ENCODE measurements at places on chromosomes 16 and 17.

DNA sequence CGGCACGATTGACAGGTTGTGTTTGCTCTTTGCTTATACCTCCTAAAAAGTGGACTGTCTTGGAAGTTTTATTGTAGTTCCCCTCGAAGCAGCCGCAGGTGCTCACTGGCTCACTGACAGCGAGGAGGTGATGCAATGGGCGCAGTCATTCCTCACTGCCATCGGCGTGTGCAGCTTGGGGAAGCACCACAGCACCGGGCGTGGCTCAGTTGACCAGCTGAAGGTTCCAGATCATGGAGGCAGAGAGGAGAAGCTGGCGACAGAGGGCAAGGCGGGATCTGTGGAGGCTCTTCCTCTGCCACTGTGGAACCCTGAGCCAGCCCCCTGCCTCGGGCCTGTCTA, 72.1 kb upstream of the TNRC6C start:
- DNase-seq, result no peak

GRCh38 chr16:23689442-23690187, 10.9 kb downstream of the PLK1 start:
- DNase-seq, result no peak

- DNase-seq, result no peak
These were observed 213.4 kb downstream of the CBLN1 start for GRCh38 chr16:49068224-49068623.

- no peak for DNase-seq
These were observed 13.6 kb upstream of the FAM20A start for GRCh38 chr17:68614718-68615117.

- no peak for DNase-seq
These were observed 43.6 kb downstream of the TOM1L2 start for GRCh38 chr17:17928398-17929287.

DNA sequence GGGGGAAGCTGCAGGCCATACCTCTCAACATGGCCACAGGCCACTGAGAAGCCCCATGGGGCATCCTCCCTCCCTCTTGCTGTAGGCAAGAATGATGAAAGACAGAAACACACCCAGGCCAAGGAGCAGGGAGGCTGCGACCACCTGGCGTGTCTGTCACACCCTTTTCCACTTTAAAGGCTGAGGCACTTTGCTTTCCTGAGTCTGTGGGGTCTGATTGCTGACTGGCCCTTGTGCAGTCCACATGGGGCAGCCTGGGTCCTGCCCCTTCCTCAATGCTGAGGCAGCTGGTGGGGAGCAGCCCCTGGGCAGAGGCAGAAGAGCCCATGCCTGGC, 8.7 kb downstream of the TMEM204 start:
- no peak for DNase-seq

- DNase-seq, result no peak
These were observed 48.4 kb downstream of the BMERB1 start for GRCh38 chr16:15482748-15483298.

GRCh38 chr16:7614021-7614795, 281.6 kb downstream of the RBFOX1 start:
- no peak for DNase-seq

- no peak for DNase-seq
These were observed 910 bp downstream of the ITGAL start for GRCh38 chr16:30473231-30474073.

- no peak for DNase-seq
These were observed 6.8 kb upstream of the SULT1A1 start for GRCh38 chr16:28616636-28617035.

DNA sequence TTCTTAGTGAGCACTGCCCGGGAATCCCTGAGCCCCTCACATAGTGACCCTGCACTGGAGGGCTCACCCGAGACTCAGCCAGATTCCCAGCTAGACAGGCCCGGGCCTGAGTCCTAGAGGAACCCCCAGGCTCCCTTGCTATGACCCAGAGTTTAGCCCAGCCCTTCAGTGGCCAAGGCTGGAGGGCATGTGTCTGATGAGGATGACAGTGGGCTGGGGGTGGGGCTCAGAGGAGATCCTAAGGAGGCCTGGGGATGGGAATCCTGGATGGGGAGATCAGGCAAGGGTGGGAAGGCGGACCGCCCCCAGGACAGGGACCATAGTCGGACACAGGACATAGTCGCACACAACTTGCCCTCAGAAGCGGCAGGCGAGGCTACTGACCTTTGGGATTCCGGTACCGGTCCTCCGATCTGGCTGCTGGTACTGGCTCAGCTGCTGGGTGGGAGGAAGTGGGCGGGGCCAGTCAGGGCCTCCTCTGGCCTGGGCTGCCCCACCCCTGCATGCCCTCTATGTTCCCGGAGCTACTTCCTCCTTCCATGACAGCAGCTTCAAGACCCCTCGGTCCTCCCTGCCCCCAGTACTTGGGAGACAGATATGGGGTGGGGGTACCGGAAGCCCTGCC, 1.1 kb downstream of the CD79B start:
- DNase-seq, result no peak

- DNase-seq, result no peak
These were observed 2.3 kb upstream of the MT2A start for GRCh38 chr16:56606071-56606475.

GRCh38 chr17:61421460-61421859, 21.8 kb downstream of the TBX2 start:
- DNase-seq, result no peak

DNA sequence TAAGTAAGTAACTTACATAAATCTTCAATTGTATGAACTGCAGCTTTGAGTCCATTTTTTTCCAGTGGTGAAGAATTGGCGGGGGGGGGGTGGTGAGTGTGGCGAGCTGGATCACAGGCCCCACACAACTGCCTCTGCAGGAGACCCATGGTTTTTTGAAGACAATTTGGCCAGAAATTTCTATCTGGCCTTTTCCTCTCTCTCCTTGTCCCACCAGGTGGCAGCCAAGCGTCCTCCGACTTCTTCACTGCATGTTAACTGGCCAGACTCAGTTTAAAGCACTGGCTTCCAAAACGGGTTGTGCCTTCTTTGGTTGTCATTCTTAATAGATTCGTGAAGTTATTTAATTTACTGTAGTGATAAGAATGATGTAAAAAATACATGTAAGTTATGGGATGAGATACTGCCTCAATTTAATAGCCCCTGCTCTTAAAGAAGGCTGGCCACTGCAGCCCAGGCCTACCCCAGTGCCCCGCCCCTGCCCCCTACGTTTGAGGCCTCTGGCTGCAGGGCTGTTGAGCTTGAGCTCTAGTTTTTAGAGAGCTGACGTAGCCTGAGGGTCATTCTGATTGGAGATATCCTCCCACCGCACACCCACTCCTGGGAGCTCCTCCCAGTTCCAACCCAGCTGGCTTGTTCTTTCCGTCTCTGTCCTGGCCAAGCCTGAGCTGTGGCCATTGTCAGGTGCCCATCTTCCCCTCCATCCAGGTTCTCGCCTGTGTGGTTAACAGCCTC, 36.4 kb downstream of the AKAP1 start:
- peak; percentile 40 for DNase-seq

DNA sequence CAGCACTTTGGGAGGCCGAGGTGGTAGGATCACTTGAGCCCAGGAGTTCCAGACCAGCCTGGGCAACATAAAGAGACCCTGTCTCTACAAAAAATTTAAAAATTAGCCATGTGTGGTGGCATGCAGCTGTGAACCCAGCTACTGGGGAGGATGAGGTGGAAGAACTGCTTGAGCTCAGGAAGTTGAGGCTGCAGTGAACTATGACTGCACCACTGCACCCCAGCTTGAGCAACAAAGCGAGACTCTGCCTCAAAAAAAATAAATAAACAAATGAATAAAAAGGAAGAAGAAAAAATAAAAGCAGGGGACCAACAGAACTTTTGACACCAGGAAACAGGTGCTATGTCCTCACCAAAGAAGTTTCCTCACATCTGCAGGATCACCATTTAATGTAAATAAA, 14.2 kb downstream of the TERF2 start:
- DNase-seq, result no peak

- no peak for DNase-seq
These were observed 103.9 kb downstream of the GNAO1 start for GRCh38 chr16:56295059-56295665.

DNA sequence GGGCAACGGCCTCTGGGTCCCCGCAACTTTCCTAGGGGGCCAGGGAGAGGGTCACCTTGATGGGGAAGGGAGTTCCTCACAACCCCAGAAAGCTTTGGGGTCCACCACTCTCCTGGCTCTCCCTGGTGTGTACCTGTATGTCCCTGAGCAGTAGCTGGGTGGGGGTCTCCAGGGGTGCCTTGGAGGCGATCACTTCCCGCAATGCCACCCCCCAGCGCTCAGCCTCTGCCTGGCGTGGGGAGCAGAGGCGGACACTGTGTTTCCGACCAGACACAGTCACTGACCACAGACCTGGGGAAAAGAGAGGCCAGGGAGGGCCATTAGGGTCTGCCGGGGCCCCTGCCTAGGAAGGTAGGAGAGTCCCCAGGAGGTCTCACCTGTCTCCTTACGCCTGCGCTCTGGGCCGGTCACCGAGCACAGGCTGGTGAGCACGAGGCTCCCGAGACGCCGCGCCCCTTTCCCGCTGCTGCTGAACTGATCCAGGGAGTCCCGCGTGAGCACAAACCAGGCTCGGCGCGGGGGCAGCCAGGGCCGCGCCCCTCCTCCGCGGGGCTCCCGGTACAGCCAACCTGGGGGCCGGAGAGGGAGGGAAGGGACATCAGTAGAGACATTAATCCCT, 3.4 kb downstream of the PLEKHH3 start:
- no peak for DNase-seq

DNA sequence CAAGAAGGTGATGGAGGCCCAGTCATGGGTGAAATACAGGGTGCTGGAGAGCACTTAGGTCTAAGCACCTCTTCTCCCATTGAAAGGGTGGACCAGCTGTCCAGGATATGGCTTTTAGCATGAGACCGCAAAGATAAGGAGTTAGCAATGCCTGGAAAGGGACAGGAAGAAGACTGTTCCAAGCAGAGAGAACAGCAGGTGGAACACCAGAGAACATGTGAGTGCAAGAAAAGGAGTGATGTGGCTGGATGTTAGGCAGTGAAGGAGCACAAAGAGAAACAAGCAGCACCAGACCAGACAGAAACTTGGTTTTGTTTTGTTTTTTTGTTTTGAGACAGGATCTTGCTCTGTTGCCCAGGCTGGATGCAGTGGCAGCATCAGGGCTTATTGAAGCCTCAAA, 45.4 kb upstream of the CCL1 start:
- no peak for DNase-seq

- no peak for DNase-seq
These were observed 1.6 kb downstream of the HSD11B2 start for GRCh38 chr16:67432506-67432890.

DNA sequence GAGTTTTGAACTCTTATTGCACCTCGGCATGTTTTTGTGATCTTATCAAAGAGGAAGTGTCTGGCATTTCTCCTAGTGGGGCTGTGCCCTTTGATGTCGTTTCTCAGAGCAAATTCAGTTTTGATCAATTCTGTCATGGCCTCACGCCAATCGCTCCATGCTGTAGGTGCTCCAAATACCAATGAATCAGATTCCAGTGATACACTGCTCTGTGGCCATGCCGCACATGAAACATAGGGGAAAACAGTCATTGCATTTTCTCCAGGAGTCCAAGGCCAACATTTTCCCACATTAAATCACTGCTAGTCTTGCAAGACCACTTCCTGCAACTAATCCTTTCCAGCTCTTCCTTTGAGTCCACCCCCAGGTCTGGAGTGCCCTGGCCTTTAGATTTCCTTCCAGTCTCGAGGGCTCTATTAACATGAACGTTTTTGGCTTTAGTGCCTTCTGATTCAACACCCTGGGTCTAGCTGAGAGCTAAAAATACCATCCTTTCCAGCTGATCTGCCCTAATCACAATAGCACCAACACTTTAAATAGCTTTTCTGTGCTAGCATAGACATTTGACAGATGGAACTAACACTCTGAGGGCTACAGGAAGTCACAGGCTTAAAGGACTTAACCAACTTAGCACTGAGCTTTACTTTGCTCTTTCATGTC, 18.2 kb upstream of the RASL10B start:
- DNase-seq, result no peak

DNA sequence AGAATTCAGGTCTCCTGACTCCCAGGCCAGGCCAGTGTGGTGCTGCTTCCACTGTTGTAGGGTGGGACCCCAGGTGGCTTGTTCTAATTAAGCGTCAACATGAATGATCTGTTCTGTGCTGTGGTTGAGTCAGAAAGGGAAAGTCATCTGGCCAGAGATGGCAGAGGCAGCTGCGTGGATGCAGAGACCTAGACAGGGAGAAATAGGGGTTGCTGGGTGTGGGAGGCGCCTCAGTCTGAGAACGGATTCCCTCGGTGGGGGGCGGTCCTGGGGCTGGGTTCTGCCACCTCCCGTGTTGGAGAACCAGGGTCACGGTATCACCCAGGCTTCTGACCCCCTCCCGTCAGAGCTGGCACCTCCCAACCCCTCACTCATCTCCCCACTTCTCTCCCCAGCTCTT, 5.6 kb downstream of the FBRS start:
- no peak for DNase-seq

DNA sequence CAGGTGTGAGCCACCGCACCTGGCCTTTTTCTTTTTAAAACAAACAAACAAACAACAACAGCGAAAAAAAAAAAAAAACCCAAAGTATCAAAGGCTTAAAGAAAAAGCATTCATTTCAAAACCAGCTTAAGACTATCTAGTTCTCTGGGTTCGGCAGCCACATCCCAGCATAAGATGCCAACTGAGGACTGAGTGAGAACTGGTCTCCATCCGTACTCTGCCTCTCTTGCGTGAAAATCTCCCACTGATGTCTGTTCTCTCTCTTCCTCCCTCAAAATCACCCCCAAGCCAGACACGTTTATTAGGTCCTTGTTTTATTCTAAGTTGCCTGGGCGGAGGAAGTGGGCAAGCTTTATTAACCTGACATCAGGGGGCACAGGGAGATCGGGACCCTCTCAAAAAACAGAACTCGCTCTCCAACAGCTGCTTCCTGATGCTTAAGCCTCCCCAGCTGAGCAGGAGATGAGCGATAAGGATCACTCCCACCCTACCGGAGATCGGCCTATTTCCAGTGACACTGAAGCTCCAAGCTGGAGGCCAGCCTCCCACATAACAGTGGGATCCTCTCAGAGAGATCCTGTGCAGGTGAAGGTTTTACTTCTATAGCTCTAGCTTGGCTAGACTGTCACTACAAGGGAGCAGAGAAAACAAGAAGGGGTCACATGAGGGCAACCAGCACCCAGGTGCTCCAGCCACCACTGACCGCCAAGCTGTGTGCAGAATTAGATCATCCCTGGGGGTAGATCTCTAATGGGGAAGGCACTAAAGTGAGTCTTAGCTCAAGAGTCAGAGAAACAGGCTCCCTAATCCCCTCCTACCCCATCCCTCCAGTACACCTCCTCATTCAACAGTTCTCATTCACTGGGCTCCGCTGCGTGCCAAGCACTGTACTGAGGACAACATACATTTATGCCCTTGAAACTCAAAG, 13.6 kb downstream of the CDC42EP4 start:
- no peak for DNase-seq
